ENCODE measurements at places on chromosomes 3 and 15.

- DNase-seq: no peak
Measured at GRCh38 chr3:38054499-38055001, 15.5 kb downstream of the DLEC1 start.

GRCh38 chr3:140187656-140188221 lies 252.8 kb downstream of the CLSTN2 start:
- no peak for DNase-seq

DNA sequence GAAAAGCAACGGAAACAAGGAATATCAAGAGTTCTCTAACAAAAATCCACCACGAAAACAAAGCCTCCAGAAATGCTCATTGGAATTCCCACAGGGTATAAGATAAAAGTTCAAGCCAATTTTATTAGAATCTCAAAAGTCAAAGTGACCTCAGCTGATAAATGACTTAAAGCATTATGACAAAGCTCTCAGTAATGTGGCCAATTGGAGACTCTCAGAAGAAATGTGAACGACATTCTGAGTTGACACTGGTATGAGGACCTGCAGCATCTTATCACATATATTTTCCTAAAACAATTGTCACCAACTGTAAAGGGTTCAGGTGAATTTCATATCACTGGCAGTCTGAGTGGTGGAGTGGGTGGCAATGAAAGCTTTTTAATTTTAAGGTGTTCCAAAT lies 199.1 kb downstream of the FOXP1 start:
- no peak for DNase-seq

DNA sequence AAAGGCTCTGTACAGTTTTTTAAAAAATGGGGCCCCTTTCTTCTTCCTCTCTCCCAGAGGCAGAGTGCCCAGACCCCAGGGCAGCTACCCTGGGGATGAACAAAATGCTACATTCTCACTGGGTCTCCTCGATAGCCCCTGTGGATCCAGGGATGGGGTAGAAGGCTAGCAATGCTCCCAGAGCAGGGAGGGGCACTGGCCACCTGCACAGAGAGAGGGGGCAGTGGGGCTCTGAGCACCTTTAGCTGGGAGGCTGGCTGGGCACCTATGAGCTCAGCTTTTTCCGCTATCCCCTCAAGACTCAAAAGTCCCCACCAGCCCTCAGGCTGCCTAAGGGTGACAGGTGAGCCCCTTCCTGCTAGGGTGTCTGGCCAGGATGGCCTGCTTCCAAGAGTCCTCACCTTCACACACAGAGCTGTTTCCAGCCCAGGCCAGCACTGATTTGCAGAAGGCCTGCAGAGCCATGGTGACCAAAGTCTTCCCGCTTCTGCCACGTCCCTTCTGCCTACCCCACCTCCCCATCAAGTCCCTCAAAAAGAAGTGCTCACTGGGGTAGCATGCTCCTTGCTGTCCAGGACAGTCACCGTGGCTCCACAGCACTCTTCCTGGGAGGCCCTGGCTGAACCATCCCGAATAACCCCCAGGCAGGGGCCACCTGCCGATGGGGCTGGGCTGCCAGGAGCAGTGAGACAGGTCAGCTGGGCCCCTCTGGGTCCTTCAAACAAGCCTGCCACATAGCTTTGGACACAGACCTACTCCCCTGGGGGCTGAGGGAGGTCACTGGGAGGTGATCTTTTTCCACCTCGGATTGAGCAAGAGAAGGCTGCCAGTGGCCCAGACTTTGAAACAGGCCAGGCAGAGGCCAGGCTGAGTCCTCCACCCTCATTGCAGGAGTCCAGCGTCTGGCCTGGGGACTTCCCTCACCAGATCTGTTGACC lies 20.4 kb downstream of the BMF start:
- DNase-seq: no peak

GRCh38 chr15:73051391-73051806 lies 864 bp upstream of the NEO1 start:
- DNase-seq: no peak

DNA sequence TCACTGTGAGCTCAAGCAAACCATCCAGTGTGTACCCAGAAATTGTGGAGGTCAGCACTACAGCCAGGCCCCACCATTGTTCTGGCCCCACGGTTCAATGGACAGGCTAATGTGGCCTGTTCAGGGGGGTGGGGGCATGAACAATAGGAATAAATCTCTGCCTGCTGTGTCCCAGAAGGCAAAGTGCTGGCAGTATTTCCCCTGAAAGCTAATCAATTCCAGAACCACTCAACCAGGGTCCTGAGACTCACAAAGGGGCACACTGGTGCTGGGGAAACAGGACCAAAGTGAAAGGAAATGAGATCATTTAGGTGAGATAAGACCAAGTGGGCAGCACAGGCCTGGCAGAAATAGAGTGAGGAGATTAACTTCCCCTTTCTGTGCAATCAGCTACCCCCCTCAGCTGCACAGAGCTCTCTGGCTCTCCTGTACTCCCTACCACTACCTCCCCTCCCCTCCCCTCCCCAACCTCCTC lies 11.5 kb downstream of the CRYGS start:
- no peak for DNase-seq

DNA sequence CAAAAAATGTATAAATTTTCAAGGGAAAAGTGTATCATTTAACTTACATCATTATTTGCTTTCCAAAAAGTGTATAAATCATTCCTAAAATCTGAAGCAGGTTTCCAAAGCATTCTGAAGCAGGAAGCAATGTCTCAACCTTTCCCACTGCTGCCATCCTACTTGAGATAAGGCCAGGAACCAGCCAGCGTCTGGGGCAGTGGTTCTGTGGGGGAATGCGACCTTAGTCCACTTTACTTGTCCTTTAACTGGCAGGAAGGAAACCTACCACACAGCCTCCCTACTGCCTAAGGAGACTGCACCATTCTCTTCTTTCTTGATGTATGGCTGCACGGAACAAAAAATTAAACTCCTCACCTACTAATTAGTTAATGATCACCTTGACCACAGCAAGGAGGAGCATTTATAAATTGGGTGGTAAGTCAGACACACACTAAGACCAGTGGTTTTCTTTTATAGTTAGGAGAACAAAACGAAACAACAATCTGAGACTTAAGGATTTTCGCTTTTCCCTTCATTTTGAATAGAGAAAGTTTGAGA lies 3.7 kb downstream of the SORD start:
- DNase-seq: no peak

GRCh38 chr15:47872869-47873432 lies 155.6 kb downstream of the SEMA6D start:
- no peak for DNase-seq

DNA sequence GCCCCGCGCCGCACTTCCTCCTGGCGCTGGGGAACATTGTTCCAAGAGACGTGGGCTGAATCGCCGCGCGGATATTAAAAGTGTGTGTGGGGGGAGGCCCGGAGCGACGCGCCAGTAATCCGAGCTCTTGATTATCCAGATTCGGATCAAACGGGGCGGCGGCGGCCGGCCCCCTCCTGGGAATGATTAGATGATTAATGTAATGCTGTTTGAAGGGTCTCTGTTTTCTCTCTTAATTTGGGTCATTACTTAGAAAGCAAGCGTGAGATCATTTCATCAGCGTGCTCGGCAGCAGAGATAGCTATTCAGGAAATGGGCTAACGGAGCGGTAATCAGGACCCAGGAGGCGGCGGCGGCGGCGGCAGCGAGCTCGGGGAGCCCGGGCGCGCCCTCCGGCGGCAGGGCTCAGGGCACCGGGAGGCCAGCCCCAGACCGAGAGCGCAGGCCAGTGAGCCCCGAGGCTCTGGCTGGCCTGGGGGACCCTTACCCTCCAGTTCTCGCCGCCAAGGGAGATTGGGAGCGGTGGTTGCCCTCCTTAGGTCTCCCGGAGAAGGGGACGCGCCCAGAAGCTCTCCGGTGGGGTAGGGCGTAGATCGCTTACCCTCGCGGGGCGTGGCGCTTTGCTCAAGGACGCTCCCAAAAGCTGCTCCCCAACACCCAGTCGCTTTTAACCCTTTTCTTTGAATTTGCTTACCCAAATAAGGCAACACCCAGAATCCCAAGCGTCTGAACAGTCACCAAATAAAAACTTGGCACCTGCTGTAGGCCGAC lies 4.5 kb downstream of the FEZF2 start:
- no peak for DNase-seq

DNA sequence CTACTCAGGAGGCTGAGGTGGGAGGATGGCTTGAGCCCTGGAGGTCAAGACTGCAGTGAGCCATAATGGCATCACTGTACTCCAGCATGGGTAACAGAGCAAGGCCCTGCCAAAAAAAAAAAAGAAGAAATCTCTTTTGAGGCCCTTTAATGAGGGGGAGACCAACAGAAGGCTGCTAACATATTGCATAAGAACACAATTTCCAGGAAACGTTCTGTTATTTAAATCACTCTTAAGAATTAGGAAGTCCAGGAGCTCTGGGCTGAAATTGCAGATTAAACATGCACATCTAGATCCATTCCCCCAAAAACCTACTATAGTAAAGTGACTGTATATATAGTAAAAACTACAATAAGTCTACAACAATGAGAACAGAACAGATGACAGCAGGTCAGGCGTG lies 16.1 kb upstream of the BLM start:
- DNase-seq: no peak

DNA sequence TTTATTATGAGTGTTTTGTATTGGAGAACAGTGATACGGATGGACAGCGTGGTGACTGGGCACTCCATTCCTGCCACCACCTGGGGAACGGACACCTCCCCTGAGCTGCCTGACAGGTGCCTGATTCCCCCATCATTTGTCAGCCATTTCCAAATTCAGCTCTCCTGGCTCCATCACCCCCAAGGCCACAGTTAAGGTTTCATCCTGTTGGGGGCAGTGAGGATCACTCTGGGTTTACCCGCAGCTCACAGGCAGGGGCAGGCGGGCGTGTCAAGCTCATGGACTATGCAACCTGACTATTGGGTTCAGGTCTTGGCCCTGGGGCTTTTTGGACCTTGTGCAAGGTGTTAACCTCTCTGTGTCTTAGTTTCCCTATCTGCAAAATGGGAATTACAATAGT lies 76.3 kb downstream of the RAB11A start:
- no peak for DNase-seq

- no peak for DNase-seq
Measured at GRCh38 chr3:181913254-181913653, 201.5 kb downstream of the SOX2 start.

DNA sequence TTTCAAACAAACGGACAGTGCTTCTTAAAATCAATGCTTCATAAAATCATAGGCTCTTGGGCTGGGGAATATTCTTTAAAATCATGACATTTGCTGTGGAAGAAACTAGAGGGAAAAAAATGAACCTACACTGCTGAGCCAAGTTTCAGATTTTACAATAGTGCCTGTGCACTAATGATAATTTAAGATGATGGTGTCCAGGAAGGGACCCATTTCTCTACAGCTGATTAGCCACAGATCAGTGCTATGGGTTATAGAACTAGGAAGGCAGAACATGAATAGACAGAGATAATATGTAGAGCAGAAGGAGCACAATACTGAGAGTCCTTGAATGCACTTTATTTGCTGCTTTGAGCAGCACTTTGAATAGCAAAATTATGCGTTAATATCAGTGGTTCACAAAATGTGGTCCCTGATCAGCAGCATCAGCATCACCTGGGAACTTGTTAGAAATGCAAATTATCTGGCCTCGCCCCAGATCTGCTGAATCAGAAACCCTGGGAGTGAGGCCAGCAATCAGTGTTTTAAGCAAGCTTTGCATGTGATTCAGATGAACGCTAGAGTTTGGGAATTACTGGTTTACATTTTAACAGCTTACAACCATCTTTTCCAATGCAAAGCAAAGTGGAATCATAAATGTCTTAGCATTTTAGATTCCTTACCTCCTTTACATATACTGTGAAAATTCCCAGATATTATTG lies 135.8 kb upstream of the ANKRD28 start:
- no peak for DNase-seq

- no peak for DNase-seq
Measured at GRCh38 chr3:60333710-60334109, 917.5 kb downstream of the FHIT start.

DNA sequence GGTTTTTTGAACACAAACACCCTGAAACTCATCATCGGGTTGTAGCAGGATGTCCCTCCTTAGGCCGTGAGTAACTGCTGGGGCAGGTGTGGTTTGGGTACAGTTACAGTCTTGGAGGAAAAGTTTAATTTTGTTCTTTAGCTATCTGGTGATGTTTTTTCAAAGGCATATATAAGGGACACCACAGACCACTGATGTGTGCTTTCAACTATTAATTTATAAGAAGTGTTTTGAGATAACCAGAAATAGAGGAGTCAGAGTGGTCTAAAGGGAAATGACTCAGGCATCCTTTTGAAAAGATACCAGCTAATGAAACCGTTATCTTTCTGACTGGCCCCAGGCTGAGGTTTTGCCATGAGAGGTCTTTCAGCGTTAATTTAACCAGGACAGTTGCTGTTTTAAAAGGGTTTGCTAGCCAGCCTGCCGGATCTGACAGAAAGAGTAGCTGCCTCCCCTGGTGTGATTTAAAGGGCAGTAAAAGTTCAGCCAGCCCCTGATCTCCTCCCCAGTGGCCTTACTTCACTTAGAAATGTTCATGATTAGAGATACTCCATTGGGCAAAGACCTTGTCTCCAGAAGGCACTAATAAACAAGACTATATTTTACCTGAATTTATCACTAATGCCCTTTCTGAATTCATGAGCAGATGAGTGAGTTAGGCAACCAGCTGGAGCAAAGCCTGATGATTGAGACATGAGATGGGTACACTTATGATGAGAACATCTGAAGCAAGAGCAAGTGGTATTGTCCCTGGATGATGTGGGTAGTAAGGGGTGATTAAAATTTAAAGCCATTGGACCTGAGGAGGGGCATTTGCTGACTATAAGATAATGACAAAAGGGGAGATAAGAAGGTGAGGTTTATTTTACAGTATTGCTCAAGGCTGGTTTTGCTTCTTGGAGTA lies 482.5 kb upstream of the TBL1XR1 start:
- peak; percentile 55 for DNase-seq

DNA sequence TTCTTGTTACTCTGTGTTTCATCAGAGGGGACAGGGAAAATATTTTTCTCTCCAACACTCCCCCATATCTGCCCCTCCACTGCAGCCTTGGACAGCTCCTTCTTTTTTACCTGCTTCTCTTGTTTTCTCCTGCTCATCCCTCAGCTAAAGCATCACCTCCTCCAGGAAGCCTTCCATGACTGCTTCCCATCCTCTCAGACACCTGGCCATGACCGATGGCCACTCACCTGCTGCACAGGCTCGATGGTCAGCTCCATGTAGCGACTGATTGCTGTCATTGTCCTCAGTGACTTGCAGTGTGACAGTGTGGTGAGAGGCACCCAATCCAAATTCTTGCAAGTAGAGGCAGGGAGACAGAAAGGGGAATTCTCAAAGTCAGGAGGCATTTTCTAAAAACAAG lies 22.5 kb downstream of the TMEM44 start:
- DNase-seq: no peak

DNA sequence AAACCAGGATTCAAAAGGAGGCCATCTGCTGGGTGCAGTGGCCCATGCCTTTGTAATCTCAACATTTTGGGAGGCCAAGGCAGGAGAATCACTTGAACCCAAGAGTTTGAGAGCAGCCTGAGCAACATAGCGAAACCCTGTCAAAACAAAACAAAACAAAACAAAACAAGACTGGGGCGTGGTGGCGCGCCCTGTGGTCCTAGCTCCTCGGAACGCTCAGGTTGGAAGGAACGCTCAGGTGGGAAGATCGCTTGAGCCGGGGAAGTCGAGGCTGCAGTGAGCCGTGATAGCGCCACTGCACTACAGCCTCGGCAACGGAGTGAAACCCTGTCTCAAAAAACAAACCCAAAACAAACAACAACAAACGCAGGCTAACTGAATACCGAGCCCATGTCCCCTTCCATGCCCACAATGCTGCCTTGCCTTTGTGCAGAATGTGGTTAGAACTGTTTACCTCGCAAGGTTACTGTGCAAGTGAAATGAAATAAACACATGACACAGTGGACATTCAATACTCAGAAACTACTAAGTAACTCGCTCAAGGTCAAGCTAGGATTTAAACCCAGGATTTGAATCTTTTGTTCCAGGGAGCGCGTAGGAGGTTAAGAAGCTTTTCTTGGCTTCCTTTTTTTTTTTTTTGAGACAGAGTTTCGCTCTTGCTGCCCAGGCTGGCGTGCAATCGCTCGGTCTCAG lies 766 bp upstream of the EMC4 start:
- no peak for DNase-seq
